ENCODE measurements at places on chromosomes 2 and 18.

DNA sequence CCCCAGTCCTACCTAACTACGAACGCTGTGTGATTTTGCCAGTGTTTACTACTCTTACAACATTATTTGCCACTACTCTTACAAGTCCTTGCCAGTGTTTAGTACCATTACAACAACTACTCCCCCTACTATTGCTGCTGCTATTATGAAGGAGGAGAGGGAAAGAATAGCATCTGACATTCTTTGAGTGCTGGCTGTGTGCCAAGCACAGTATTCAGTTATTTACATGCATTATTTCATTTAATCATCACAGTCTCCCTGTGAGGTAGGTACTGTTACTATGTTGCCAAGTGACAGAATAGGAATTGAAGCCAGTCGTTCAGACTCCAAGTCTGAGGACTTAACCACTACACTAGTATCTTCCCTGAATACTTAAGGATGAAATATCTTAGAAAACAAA lies 185.9 kb upstream of the FOSL2 start:
- no peak for DNase-seq

DNA sequence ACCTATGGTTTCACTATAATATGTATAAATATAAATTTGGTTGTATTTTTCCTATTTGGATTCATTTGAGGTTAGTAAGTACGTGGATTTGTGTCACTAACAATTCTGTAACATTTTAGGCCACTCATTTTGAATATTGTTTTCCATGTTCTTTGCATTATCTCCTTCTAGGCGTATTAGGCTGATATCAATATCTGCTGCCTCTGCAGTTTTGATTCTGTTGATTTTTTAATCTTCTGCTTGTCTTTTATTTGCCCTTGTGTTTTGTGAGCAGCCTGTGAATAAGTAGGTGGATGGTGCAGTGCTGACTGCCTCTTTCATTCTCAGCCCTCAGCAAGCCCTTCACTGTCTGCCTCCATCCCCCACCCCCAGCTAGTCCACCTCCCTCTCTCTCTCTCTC lies 165.7 kb upstream of the BCL2L11 start:
- DNase-seq = no peak

GRCh38 chr2:188884046-188884445 lies 90.1 kb upstream of the COL3A1 start:
- DNase-seq = no peak

DNA sequence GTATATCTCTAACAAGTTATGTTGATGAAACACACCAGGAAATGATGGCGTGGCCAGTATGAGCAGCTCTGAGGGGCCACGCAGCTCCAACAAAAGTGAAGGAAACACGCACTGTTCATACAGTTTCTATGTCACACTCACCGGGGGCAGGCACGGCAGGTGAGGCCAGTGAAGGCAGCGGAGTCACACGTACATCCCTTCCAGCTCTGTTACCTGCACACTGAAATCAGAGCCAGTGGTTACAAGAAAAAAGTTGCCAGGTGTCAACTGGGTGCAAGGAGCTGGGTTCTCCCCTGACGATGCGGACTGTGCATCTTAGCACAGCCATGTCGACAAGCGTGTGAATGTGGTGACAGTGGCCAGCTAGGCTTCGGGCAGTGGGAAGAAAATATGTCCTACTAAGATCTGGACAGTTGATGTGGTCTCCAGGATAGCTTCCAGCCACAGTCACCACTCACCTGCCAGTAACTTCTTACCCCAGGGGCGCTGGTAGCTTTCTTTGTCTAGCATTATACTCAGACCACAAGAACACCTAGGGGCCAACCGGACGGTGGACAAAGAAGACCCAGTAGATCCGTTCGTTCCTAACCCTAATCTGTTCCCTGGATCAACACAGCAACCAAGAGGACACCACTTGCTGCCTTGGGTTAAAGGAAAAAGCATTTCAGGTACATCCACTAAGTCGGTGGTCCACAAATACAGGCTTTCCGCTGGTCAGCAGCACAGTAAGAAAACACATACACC lies 10.1 kb downstream of the HJURP start:
- DNase-seq = no peak

- no peak for DNase-seq
Observed at GRCh38 chr2:27885234-27885633, 5.0 kb downstream of the RBKS start.

DNA sequence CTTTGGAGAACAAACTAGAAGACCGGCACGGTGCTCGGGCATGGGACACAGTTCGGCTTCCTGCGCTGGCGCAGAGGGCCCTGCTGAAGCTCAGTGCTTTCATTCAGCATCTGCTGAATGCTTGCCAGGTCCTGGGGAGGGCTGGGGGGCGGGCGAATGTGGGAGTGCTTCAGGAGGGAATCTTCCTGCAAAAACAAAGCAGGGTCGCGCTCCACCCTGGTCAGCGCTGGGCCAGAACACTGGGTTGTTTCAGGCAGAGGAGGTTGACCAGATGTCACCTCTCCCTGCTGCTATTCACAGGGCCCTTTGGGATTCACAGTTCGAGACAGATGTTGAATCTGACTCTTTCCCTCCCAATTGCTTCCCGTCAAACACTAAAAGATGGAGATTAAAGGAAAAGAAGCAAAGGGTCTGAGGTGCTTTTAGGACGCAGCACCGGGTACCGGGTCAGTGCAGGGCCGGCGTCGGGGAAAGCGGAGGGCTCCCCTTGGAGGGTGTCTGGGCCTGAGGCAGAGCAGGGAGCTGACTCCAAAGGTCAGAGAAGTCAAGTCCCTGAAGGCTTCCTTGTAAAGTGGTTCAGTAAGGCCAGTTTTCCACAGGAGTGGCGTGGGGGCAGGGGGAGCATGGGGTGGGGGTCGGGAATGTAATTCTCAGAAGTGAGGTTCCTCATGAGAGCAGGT lies 82.1 kb upstream of the PXDN start:
- DNase-seq = no peak
